ENCODE measurements at places on chromosomes 2 and 18. TPM values are rescaled to one million over a fixed set of nuclear protein-coding genes. Genes with fewer than 3 reads are reported as not detected.

LYPD1 gene
- 0.36 TPM for total RNA-seq

SERPINB10 gene
- not detected for total RNA-seq

DNA sequence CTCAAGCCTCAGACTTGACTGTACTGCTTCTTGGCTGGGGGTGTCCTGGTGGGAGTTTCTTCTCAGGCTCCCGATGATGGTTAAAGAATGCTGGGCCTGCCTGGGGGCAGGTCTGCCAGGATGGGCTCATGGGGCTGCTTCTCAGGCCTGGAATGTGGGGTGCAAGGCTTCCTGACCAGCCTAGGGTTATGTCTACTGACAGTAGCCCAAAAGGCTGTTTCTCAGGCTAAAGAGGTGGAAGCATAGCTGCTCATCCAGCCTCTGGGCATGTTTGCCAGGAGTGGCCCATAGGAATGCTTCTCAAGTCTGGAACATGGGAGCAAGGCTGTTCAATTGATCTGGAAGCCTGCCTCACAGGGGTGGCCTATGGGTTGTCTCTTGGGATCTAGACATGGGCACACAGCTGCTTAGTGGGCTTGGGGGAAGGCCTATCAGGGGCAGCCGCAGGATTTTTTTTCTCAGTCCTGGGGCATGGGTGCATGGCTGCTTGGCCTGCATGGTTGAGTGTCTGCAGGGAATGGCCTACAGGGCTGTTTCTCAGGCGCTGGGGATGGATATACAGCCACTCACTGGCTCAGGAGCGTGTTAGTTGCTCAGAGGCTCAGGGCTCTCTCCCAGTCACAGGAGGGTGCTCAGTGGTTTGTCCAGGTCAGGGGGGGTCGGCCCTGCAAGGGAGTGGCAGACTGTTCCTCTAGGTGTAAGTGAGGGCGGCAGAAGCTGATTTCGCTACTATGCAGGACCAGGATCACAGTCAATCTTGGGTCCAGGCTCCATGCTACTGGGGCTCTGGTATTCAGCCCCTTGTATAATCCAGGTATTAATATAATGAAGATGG lies 617.3 kb upstream of the REG3G start:
- no peak for DNase-seq

DNA sequence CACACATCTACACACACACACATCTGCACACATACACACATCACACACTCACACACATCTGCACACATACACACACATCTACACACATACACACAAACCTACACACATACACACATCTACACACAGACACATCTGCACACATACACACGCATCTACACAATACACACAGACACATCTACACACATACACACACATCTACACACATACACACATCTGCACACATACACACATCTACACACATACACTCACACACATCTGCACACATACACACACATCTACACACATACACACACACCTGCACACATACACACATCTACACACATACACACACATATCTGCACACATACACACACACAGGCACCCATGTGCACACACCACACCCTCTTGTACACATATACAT lies 400 bp upstream of the PRLH start:
- DNase-seq: no peak

GRCh38 chr2:104853534-104854497 lies at the start of gene POU3F3:
Gene POU3F3, plus strand, starts transcription at chr2:104854115. Its CDS starts 1,396 bp downstream, at chr2:104855511.
- DNase-seq: peak; percentile 72

DNA sequence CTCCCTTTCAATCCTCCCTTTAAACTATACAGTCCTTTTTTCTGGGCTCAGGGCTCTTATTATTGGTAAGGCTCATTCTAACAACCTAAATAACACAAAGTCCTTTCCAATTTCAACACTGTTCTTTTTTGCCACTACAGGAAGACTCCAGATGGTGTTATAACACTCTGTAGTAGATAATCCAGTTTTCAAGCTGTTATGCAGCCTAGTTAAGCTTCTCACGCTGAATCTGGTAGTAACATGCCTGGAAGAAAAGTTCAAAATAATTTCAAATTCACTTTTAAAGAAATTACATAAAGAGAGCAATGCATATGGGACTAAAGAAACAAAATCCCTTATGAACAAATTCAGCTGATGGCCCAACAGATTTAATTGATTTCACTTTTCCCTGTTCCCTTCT lies 3.2 kb upstream of the MPP4 start:
- DNase-seq: no peak

GRCh38 chr2:150625303-150625702 lies 137.8 kb upstream of the RND3 start:
- no peak for DNase-seq

- DNase-seq: no peak
Observed at GRCh38 chr18:80147037-80147417, 38.0 kb downstream of the ADNP2 start.
